ENCODE measurements at places on chromosomes 1 and 21. TPM values are rescaled to one million over a fixed set of nuclear protein-coding genes. Genes with fewer than 3 reads are reported as not detected.

DNA sequence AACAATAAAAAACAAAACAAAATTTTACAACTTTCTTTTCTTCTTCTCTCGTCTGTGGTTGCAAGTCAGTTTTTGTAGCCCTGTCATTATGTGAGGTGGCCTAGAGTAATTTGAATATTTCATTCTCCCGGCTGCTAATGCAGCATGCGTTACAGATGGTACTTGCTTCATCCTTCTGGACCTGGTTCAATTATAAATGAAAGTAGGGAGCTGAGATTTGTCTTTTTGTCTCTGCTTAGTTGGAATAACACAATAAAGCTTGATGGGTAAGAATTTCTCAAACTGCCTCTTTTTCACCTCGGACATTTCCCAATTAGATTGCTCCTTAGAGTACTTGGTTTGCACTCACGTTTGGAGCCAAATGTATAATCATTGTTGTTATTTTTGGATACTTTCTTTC is 201.6 kb downstream of the PBX1 start:
- no peak for DNase-seq

DNA sequence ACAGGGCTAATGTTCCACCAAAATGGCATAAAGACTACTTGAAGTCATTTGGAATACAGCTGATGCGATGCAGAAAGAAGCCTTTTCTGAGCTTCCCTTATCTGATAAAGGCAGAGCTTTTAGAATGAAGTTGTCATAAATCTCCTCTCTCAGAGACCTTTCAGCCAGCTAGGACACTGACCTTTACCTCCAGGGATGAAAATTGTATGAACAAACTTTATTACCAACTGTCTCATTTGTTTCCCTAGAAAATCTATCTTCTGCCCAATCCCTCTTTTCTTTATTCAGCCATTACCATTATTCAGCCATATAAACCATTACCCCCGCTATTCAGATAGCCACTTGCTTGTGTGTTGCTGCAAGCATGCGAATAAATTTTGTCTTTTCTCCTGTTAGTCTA is 29.7 kb upstream of the RNF2 start:
- DNase-seq = no peak

- no peak for DNase-seq
Observed at GRCh38 chr1:186033847-186034271, 299.7 kb downstream of the HMCN1 start.

The SLFNL1 gene
- total RNA-seq = 0.14 TPM

- no peak for DNase-seq
Observed at GRCh38 chr1:78779831-78780230, 130.2 kb downstream of the IFI44 start.

DNA sequence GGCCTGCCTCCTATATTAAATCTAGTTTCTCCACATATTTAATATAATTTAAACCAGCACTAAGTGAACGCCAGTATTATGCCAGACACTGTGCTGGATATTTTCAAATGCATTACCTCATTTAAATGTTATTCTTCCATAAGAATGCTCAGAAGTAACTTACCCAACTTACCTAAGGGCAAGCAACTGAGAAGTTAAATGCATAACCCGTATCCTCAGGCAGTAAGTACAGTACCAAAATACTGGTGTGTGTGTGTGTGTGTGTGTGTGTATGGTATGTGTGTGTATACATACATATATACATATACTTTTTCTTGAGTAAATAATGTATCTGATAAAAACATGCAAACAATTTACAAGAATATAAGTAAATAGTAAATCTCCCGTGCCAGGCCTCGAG is 9.0 kb upstream of the TRIM45 start:
- DNase-seq = no peak

DNA sequence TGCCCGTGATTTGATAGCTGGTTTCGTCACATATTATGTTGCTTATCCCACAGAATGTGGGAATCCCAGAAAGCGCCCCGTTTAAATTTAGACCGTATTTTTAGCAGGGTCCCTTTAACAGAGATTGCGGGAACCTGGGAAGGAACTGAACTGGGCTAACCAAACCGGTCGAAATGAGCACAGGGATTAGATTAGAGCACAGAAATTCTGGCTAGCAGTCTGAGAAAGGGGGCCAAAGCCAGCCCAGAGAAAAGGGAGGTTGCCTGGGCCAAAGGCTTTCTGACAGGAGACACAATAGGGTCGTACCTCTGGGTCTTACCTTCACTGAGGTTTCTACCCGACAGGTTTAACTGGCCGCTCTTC is 327 bp downstream of the LRRC40 start:
- no peak for DNase-seq

Data from natural killer cell treated with Interleukin-12 subunit alpha and Interleukin-12 subunit beta and Interleukin-15 and Interleukin-18, amount 100 ng/mL, for 72 hours (primary cell).